SIG-M5 (cell line): ENCODE measurements at places on chromosomes 5 and 9.

DNA sequence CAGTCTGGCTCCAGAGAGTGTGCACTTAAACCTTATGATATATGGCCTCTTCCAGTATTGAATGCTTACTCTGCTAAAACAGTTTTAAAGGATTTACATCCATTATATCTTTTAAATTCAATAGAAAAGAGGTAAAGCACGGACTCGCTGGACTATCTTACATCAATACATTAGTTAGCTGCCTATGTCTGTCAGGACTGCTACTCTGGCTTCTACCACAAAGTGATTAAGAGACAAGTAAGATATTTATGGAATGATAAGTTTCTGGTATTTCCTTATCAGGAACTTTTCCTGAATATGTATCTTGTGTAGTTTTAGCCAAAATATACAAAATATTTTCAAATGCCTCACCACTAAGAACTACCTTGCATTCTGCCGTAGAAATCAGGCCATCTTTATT, 295.1 kb downstream of the ISL1 start:
- DNase-seq = no peak

GRCh38 chr9:110179734-110180133, 28.2 kb downstream of the C9orf152 start:
- DNase-seq = no peak

DNA sequence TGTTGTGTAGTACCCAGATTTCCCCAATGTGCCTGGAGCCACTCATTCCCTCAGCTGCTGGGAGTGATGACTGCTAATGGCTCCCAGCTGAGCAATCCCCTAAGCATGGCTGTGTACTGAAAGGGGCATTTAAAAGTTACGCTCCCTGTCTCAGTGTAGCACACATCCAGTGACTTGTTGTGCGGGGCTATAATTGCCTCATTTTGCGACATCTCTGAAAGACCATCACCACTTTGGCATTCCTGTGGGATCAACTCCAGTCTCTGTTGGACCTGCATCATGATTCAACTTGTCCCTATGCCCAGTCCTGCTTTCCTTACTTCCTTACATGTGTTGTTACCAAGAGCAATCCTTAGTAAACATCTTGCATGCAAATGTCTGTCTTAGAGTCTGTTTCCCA, 201.2 kb upstream of the MPDZ start:
- no peak for DNase-seq

DNA sequence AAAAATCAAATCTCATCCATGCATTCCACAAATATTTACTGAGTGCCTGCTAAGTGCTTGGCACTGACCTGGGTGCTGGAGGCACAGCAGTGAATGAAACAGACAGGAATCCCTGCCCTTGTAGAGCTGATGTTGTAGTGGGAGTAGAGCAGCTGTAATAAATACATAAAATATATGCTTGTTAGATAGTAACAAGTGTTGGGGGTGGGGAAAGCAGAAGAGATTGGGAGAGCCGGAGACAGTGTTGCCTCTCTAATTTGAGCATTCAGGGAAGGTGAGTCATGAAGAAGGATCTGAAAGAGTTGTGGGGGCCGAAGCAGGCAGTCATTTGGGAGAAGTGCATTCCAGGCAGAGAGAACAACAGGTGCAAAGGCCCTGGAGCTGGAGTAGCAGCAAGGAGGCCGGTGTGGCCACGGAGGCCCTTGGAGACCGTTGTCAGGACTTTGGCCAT, 97.9 kb downstream of the ZNF618 start:
- DNase-seq = no peak
